ENCODE measurements at places on chromosomes 6 and 20. TPM values are rescaled to one million over a fixed set of nuclear protein-coding genes. Genes with fewer than 3 reads are reported as not detected.

Gene DLK2
- total RNA-seq = 2.1 TPM

Gene CAP2
- not detected for total RNA-seq

Gene SIRPB1
- 1.6 TPM for total RNA-seq

DNA sequence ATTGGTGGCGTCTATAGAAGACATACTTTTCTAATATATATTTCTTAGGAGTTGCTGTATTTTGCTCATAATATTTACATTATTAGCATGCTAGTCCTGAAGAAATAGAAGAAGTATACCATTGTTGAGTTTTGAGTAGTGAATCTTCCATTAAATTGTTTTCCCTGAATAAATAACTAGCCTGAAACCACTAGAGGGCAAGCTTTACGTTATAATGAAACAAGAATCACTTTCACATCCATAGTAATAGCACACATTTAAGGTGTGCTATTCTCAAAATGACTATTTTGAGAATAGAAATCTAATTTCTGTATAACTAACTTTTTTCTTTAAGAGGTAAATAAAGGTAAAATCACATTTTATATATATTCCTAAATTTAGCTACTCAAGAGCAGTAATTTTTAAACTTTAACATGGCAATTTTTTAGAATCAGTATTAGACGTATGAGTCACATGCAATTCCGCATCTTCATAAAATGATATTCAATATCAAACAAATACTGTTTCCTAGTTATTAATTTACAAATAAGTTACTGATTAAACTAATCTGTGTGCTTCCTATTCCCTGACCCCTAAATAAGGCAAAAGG lies 213.2 kb upstream of the MANEA start:
- no peak for DNase-seq

GRCh38 chr20:50297498-50298376 lies 107.1 kb downstream of the CEBPB start:
- DNase-seq = no peak

GRCh38 chr6:39393075-39393474 lies 70.6 kb upstream of the KCNK16 start:
- DNase-seq = no peak

DNA sequence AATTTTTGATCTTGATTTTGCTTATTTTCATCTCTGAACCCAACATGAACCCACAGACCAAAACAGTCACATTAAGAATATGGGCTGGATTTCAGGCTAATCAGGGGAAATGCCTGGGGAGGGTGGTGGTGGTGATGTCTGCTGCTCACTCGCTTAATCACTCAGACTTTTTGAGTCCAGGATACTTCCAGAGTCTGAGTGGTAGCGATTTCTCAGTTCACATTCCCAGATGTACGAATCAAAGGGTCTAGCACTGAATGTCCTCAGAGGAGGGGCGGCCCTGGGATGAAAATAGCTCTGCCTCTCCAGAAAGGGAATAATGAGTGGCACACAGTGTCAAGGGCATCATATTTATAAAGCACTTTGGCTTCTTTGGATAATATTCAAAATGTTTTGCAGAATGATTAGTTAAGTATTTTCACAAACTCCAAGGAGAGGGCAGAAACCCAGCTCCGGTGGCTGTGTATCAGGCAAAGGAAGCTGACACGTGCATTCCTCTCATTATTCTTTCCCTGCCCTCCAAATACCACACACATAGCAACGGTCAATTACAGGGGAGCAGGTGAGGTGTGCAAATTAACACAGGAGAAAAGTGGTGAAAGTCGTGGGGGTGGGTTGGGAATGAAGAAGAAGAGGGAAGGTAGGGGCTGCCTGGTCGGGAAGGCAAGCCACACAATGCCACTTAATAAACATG lies 345.2 kb upstream of the RSPO3 start:
- DNase-seq = no peak

Data from activated T-helper 2 cell treated with anti-CD3 and anti-CD28 coated beads, Interferon-gamma antibody, Interleukin-2, Interleukin-4, amounts not matched to agents 10 μg/mL and 5 μg/mL and 100 μg/mL, durations not matched to agents 14 hours and 24 hours and 36 hours (primary cell).